Left lung (tissue), 14 donors: ENCODE measurements at places on chromosomes 2 and 18. TPM values are rescaled to one million over a fixed set of nuclear protein-coding genes. Genes with fewer than 3 reads are reported as not detected.
A peak's percentile ranks its signal among the peaks of the same experiment; 100 is the strongest.

GRCh38 chr18:69157906-69158305, 242.8 kb upstream of the DOK6 start:
- no peak for DNase-seq

- DNase-seq, result peak; percentile 37
Measured at GRCh38 chr2:240351088-240351741, 84.2 kb upstream of the GPC1 start.

DNA sequence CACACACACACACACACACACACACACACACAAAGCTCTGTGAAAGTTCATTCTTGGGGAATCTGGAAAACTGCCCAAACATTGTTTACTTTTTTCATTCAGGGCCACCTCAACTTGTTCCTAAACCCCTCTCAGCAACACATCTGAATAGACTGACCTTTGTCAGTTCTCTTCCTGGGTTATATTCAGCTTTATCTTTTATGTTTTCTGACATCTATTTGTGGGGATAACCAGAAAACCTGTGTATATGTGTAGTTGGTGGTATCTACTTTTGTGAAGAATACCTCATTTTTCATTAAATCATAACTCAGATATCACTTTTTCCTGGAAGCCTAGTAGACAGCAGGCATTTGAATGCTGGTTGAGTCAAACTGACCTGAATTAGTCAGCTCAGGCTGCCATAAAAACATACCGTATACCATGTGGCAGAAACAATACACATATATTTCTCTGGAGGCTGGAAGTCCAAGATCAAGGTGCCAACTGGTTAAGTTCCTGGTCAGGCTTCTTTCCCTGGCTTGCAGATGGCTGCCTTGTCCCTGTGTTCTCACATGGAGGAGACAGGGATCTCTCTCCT, 11.0 kb upstream of the RNF144A start:
- DNase-seq, result no peak

GRCh38 chr2:70030724-70031420, 56.4 kb upstream of the PCBP1 start:
- DNase-seq, result no peak

DNA sequence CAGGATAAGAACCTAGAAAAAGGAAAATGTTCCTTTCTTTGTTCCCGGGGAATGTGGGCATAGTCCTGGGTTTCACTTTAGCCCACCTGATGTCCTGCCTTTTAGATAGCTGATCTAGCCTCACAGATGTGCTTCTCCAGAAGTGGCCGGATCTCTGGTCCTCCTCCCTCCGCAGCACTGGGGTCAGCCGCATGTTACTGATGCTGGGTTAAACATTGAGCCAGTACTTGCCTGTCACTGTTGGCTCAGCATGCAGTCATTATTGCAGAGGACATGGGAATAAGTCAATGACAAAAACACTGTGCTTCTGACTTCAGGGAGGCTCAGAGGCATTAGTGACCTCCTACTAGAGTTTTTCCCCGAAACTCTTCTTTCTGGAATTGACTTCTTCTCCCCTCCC, 27.6 kb downstream of the NCK2 start:
- no peak for DNase-seq

DNA sequence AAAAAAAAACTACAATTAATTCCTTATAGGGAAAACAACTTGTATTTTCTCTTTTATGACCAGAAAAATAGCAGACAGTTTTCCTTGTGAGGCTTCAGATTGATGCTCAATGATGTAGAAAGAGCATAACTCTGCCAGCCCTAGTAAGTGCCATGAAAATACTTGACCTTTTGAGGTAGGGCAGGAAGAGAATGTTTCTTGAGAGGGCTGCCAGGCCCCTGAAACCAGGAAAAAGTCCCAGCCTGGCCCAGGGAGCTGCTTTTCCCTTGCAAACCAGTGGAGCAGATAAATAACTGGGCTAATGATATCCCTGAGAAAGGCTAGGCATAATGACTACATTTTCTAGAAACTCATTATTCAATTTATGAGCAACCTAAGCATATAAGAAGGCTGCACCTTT, 126.8 kb downstream of the SLC8A1 start:
- no peak for DNase-seq

DNA sequence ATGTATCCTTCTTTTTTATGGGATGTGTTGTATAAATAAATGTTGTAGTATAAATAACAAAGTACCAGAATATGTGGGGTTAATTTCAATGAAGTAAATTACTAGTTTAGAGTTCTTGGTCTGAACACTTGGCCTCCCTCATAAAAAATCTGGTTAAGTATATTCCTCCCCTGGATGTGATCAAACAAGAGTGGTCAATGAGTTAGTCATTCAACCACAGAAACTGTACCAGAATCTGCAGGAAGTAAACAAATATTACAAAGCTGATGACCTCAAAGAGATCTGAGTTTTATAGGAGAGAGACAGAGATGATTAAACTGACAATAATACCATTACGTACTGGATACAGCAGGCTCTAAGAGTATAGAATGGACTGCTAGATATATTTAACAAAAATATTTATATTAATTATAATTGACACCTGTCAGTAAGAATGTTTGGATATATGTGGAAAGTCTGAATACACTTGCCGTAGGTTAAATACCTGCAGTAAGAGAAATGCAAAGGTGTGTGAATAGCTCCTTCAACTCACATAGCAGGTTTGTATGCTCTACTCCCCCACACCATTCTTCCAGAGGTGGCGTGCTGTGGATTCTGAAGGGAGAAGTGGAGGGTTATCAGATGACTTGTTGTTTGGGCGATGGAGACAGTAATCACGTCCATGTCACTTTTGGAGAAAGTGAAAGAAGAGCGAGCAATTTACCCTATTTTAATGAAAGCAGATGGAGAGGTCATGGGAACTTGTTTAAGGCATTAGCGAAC, 108.3 kb upstream of the LRATD1 start:
- no peak for DNase-seq

DNA sequence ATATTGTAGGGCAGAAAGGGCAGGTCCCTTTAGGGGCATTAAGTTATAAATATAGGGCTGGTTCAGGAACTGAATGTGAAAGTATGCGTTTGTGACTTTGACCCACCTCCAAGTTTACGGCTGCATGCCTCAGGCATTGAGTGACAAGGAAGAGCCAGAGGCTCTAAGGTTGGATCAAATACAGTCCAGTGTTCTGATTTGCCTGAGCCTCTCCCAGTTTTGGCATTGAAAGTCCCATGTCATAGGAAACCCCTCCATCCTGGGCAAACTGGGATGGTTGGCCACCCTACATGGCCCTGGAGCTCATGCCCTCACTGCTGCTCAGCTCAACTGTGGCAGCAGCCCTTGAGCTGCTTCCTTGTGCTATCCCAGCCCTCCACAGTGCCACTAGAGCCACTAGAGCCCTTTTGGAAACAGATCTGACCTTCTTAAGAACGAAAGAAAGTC, 29.9 kb downstream of the HK2 start:
- no peak for DNase-seq

DNA sequence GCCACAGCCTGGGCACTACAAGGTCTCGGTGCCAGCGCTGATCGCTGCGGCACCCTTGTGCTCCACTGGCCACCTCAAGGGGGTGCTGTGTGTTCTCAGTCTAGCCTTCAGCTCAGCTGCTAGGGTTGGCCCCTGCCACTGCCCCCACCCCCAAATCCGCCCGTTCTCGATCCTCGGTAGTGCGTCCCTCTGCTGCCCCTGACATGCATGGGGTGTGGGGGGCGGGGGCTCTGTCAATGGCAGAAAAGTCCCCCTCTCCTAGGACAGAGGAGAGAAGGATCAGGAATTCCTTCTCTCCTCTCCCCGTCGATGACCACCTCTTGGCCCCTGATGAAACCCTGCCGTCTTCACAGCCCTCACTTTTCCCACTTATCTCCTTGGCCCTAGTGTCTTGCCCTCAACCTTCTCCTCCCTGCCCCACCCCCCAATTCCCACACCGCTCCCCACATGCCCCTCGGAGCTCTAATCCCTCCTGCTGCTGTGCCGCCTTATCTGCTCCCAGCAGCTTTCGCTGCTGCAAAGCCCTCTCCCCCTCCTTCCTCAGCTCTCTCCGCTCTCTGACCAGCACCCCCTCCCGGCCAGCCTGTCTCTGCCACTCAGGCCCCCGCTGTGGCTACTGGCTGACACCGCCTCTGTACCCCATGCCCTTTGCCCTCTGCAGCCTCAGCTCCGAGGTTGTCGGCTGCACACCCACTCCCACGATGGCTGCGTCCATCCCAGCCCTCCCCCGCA, 4.3 kb upstream of the ASIC4 start:
- peak; percentile 52 for DNase-seq

DNA sequence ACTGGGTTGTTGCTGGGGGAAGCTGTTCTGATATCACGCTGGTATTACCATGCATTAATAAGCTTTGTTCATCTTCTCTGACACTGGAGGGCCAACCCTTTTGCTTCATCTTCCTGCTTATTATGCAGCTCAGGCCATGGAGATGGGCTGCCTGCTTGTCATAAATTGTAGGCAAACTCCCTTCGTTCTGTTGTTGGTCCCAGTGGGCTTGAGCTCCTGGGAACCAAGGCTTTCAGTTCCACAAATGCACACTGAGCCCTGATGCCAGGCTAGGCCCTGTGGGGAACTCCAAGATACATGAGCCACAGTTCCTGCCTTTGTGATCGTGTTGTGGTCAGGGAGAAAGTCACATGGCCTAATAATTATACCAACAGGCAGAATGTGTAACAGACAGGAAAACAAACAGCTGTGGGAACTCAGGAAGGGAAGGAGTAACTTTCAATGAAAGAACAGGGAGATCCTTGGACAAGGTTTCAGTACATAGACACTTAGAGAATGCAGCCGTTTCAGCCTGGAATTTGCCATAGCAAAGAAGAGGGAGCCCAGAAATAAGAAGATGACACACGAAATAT, 49.0 kb upstream of the BCL2L11 start:
- DNase-seq, result no peak

DNA sequence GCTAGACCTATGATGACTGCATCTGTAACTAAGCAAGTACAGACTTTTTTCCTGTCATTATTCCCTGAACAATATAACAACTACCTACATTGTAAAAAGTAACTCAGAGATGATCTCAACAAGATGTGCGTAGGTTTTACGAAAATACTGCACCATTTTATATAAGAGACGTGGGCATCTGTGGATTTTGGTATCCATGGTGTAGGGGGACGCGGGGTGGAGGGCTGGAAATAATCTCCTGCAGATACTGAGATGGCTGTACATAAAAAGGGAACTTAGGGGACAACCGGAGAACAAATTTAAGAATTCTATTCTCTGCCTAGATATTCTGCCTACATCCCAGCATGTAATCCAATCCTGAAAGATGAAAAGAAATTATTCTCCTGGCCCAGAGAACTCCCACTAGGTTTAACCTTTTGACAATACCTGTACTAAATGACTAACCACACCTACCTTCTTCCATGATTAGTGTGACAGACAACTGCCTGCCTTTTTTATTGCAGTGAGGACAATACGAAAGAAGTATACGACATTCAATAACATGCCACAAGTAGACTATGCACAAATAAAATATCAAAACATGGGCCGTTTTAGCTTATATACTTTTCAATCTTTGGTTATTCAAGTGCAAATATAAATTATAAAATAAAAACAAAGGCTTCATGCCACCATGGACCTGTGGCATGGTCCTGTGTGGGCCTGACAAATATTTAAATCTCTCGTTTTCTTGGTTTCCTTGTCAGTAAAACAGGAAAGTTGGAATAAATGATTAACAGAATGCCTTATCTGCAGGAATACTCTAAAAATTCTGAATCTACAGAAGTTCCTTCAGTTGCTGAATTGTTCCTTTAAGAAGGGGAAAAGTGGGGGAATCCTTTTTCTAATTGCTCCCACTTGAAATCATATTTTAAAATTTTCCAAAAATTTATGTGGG, 46.3 kb downstream of the RTN4 start:
- no peak for DNase-seq

- DNase-seq, result no peak
Measured at GRCh38 chr2:44753552-44754285, 187.8 kb upstream of the SIX3 start.

DNA sequence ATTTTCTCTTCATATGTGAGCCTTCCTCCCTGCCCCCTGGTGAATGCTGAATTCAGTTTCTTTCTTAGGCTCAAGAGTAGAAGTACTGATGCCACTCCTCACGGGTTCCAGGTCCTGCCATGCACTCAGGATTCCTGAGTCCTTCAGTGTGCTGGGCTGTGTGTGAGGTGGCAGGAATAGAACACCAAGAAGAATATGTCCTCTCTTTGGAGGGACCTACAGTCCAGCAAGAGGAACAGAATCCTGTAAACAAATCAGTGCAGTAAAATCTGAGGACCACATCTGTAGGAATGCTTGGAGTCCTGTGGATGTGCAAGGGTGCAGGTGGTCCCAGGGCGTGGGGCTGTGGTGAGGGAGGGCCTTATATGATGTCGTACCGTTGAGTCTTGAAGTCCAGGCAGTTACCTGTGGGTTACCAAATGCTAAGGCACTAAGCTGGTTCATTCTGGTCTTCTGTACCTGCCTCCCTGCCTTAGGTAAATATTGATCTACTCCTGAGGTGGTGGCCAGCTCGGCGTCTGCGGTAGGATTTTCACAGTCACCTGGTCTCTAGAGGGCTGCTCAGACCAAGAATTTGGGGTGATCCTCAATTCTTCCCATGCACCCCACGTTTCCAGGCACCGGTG, 5.5 kb downstream of the ASAP2 start:
- DNase-seq, result peak; percentile 25

- DNase-seq, result no peak
Measured at GRCh38 chr2:128371248-128371630, 52.6 kb upstream of the HS6ST1 start.

DNA sequence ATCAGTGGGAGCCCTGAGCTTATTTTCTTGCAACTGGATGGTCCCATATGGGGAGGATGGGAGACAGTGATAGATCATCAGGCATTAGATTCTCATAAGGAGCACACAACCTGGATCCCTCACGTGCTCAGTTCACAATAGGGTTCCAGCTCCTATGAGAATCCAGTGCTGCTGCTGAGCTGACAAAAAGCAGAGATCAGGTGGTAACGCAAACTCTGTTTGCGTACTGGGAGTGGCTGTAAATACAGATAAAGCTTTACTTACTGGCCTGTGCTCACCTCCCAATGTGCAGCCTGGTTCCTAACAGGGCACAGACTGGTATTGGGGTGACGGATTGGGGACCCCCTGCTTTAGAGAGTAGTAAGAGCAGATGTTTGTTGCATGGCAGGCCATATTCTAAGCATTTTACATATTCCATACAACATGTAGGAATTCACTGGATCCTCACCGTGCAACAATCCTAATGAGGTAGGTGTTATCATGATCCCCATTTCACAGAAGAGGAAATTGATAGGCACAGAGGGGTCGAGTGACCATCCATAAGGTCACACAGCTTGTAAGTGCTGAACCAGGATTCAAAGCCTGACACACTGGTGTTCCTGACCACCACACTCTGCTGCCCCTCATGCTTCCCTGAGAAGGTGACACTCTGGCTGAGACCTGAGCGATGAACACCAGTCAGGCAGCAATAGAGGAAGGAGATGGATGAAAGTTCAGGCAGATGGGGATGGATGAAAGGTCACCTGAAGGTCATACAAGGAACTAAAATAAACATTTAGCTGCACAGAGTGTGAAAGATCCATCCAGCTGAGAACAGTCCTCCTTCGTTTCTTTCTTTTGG, 15.7 kb upstream of the MAT2A start:
- DNase-seq, result no peak

- no peak for DNase-seq
Measured at GRCh38 chr2:201280191-201281040, 20.1 kb downstream of the CASP8 start.

The TUBB6 gene
- polyA plus RNA-seq, result 64.0 TPM

The TEX44 gene
- polyA plus RNA-seq, result not detected

The COLEC11 gene
- 7.1 TPM for polyA plus RNA-seq

The DUSP2 gene
- 3.3 TPM for polyA plus RNA-seq

The PDCD1 gene
- 0.15 TPM for polyA plus RNA-seq

The ZFP36L2 gene
- 131 TPM for polyA plus RNA-seq

The NAT8 gene
- 1.7 TPM for polyA plus RNA-seq

The DSC2 gene
- 9.7 TPM for polyA plus RNA-seq

The COLEC12 gene
- polyA plus RNA-seq, result 110 TPM

The DNAH7 gene
- 6.1 TPM for polyA plus RNA-seq

The DYNC2LI1 gene
- polyA plus RNA-seq, result 92.0 TPM

The ALLC gene
- not detected for polyA plus RNA-seq
